ENCODE measurements at places on chromosomes 12 and 14. TPM values are rescaled to one million over a fixed set of nuclear protein-coding genes. Genes with fewer than 3 reads are reported as not detected.

DNA sequence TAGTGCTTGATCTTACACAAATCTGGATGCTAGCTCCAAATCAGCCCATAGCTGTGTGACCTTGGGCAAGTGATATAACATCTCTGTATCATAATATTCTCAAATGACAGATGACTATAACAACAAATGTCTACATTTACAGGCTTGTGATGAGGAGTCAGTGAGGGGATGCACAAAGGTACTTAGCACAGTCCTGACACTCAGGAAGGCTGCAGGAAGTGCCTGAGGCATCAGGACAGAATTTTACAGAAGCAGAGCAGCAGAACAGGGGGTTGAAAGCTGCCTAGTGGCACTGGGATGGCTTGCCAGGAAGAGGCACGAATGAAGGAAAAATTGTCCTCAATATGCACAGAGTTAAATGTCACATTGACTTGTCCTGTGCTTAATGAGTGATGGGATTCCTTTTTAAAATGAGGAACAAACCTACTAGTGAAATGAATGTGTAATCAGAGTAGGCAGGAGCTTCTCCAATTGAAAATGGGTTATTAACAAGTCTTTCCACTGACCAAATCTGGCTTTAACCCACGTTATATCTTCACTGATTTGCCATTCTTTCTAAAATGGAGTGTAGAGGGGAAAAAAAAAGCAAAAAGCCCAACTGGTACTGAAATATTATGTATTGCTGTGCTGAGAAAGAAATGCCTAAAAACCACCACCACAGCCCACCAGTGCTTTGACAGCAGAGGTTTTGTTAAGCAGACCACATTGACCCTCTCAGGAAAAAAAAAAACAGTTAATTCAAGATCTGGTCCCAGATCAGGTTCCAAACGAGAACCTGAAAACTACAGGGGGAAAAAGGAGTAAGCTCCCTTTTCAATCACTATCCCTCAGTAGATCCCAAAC is 11.6 kb downstream of the BTG1 start:
- H3K4me1 ChIP-seq, result peaks cover 9% of the 10 kb centered on the region
- no peaks in the 10 kb centered on the region for H3K36me3 ChIP-seq
- no peak for DNase-seq
- no peaks in the 10 kb centered on the region for H3K27me3 ChIP-seq
- peak overlapping the region; percentile 21 for H3K4me3 ChIP-seq
- peak overlapping the region; percentile 51 for H3K27ac ChIP-seq

DNA sequence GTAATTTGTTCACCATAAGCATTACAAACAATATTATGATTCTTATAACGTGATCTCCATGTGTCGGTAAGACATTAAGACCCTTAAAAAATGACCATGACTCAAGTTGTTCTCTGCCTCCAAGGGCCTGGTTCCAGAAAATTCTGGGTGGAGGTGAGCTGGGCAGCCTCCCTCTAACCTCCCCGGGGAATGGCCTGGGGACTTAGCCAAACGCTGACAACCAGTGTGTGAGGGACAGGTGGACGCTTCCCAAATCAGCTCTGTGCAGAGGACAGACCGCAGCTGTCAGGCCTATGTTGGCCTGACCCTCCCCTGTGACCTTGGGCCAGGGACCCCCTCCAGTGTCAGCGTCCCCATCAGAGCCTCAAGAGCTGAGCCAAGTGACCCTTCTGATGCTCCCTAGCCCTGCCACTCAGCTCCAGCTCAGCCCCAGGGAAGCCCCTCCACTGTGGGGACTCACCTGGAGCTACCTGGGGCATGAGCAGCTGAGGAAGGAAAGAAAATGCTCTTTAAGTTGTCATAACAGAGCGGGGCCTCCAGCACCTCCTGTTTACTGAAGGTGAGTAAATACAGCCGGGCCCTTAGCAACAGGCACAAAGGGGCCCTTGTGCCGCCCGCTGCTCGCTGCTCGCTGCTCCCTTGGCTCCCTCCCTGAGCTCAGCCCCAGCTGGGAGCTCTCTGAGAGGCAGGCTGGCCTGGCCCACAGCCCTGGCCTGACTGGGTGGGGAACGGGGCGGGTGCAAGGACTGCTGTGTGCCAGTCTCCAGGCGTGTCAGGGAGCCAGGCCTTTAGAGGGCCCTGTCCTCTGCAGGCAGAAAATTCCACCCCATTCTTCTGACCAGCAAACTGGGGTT is 116.6 kb downstream of the CALM1 start:
- H3K36me3 ChIP-seq, result no peaks in the 10 kb centered on the region
- DNase-seq, result peak; percentile 78
- H3K4me1 ChIP-seq, result peaks cover 3% of the 10 kb centered on the region
- no peak overlapping the region for H3K4me3 ChIP-seq

DNA sequence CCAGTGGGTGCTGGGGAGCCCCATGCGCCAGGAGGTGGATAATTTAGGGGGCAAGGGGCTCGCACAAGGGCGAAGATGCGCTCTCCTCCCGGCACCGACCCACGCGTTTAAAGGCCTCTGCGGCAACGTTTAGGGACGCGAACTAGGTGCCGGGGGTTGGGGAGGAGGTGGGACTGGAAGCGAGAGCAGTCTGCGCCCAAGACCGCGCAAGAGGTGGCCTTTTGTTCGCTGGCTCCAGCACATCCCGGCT is 1.3 kb downstream of the SLC38A1 start:
- DNase-seq, result no peak
- no peaks in the 10 kb centered on the region for H3K27me3 ChIP-seq
- no peaks in the 10 kb centered on the region for H3K4me1 ChIP-seq
- H3K27ac ChIP-seq, result peak overlapping the region; percentile 78

The KRT77 gene
- not detected for total RNA-seq

GRCh38 chr12:13790317-13790716 is 191.1 kb downstream of the GRIN2B start:
- H3K27me3 ChIP-seq, result no peaks in the 10 kb centered on the region
- no peak overlapping the region for H3K4me3 ChIP-seq
- no peak for DNase-seq
- H3K36me3 ChIP-seq, result no peaks in the 10 kb centered on the region

The SDS gene
- 34.5 TPM for total RNA-seq

The NR1H4 gene
- total RNA-seq, result 0.32 TPM

- H3K4me3 ChIP-seq, result no peak overlapping the region
- H3K36me3 ChIP-seq, result no peaks in the 10 kb centered on the region
- no peak overlapping the region for H3K27ac ChIP-seq
- H3K4me1 ChIP-seq, result no peaks in the 10 kb centered on the region
These were observed 5.1 kb downstream of the PLEKHG7 start for GRCh38 chr12:92707926-92708325.

The PROX2 gene
- total RNA-seq, result not detected

DNA sequence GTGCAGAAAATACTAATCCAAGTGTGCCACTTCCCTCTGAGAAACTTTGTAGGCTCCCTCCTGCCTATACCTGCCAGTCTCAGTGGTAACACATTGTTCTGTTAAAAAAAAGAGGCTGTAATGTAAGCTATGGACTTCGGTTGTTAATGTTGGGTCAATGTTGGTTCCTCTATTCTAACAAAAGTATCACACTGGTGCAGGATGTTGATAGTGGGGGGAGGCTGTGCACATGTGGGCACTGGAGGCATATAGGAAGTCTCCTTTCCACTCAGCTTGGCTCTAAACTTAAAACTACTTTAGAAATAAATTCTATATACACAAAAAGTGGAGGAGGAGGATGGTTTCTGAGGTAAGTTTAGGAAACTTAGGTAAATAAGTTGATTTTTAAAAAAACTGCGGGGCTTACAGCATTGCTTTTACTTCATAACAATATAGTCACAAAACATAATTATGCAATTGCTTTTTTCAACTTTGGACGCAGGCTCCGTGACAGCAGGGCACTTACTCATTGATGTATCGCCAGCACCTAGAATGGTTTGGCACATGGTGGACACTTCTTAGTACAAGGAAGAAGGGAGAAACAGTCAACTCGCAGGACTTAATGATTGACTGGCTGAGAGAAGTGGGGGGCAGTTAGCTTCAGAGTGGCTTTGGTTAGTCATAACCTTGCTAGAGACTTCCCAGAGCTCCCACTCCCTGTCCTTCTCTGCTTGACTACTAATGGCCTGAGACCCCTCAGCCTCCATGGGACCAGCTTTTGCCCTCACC is 7.9 kb upstream of the NYNRIN start:
- H3K4me1 ChIP-seq, result no peaks in the 10 kb centered on the region
- H3K27ac ChIP-seq, result no peak overlapping the region
- no peak overlapping the region for H3K4me3 ChIP-seq
- DNase-seq, result no peak

- no peaks in the 10 kb centered on the region for H3K27me3 ChIP-seq
- peaks cover 7% of the 10 kb centered on the region for H3K4me1 ChIP-seq
- no peak for DNase-seq
- H3K4me3 ChIP-seq, result no peak overlapping the region
These were observed 128.0 kb downstream of the KCNA5 start for GRCh38 chr12:5171701-5172100.

DNA sequence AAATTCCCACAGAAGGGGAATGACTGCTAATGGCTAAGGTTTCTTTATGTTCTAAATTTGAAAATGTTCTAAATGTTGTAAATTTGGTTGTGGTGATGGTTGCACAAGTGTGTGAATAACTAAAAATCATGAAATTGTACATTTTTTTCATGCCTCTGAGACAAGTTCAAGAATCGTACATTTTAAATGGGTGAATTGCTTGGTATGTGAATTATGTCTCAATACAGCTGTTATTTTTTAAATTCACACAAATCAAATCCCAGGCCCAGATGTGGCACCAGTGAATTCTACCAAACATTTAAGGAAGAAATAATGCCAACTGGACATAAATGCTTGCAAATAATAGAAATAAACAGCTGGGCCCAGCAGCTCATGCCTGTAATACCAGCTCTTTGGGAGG is 28.6 kb upstream of the RND1 start:
- H3K4me1 ChIP-seq, result no peaks in the 10 kb centered on the region
- H3K27ac ChIP-seq, result no peak overlapping the region
- H3K4me3 ChIP-seq, result no peak overlapping the region

The ZNF219 gene
- 62.9 TPM for total RNA-seq

The IKZF4 gene
- 1.6 TPM for total RNA-seq

DNA sequence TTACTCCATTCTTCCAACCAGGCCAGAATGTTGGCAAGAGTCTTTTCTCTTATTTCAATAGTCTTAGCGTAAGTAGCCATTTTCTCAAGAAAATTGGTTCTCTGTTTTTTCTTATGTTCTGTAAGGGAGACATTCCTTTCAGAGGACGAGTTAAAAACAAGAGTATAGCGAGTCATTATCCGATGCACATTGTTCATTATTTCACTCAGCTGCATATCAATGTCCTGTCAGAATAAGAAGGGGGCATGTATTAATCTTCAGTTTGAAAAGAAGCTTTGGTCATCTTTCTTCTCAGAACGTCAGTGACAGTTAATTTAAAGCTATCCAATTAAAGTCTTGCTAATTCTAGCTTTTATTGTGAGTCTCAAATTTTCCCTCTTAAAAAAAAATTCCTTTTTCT is 33.3 kb downstream of the FAM186A start:
- H3K4me1 ChIP-seq, result no peaks in the 10 kb centered on the region
- H3K27me3 ChIP-seq, result no peaks in the 10 kb centered on the region
- DNase-seq, result no peak
- H3K36me3 ChIP-seq, result no peaks in the 10 kb centered on the region

The MSRB3 gene
- 79.4 TPM for total RNA-seq

DNA sequence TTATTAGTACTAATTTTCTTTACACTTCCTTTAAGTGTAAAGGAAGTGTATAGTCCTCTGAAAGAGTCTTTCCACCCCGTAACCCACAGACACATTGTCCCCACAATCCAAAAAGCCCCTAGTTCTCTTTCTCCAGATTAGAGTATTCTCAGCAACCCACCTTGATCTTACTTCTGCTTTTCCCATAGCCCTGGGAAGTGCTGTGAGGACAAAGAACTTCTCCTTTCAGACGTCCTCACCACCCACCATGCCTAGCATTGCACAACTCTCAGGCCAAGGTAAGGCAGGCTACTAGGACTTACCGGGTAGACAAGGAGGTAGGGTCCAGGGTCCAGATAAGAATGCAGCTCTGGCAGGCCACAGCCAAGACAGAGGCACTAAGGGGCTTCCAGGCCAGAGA is 7.4 kb downstream of the AAAS start:
- no peaks in the 10 kb centered on the region for H3K4me1 ChIP-seq
- no peak overlapping the region for H3K4me3 ChIP-seq
- no peaks in the 10 kb centered on the region for H3K27me3 ChIP-seq
- peaks cover 46% of the 10 kb centered on the region for H3K36me3 ChIP-seq

The RD3L gene
- not detected for total RNA-seq

DNA sequence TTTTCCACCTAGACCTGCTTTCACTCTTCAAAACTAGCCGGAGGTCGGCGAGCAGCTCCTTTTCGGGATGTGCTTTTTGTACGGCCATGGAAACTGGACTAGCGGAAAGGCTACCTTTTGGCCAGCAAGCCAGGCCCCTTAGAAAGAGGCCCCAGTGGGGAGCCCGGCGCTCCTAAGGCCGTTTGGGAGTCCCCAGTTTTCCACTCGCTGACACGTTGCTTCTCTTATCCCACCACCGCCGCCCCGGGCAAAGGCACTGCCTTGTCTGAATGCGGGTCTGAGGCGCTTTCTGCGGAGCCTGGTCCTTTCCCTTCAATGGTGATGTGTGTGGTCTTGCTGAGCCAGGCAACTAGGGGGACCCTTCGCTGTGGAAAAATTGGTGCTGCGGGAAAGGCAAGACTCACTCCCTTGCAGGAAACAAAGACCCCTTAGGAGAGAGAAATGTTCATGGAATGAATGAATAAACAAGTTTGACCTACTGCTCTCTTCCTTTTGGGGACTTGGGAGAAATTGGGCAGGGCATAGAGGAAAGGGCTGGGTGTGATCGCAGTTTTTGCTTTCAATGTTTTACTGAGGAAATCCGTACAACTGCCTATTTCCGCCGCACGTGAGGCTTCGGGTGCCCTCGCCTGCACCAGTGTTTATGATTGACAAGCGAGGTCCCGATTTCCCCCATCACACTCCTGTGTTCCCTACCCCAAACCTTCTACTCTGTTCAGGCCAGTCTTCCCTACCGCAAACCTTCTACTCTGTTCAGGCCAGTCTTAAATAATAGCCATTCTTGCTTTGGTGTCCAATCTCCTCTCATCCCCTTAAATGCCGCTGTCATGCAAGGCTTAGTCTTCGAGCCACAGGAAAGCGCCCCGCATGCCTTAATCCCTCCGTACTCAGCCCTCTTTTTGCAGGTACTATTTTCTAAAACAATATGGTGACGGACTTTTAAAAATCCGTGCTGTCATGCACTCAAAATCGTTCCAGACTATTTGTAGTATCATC is 1.0 kb upstream of the SLC38A2 start:
- no peak for DNase-seq
- H3K27me3 ChIP-seq, result no peaks in the 10 kb centered on the region
- peak overlapping the region; percentile 98 for H3K27ac ChIP-seq
- H3K4me3 ChIP-seq, result peak overlapping the region; percentile 94
- peaks cover 13% of the 10 kb centered on the region for H3K4me1 ChIP-seq
- H3K36me3 ChIP-seq, result peaks cover 26% of the 10 kb centered on the region

DNA sequence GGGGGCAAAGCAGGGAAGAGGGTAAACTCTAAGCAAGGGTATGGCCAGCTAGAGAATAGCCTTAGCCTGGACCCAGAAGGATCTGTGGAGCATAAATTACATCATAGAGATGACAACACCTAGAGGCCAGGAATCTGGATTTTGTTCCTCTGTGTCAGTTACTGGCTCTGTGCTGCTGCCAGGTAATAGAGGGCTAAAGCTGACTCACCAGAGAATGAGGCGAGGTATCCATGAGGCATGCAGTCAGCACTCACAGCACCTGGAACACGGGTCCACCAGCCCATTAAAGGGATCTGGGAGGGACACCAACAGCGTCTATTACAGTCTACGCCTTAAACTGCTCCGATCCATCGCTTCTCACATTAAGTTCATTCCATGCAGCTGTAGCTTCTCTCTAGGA is 74.9 kb upstream of the CMKLR1 start:
- H3K27me3 ChIP-seq, result no peaks in the 10 kb centered on the region
- no peak for DNase-seq
- H3K4me3 ChIP-seq, result no peak overlapping the region
- no peaks in the 10 kb centered on the region for H3K4me1 ChIP-seq
- no peaks in the 10 kb centered on the region for H3K36me3 ChIP-seq
